Stimulated activated CD8-positive, alpha-beta memory T cell treated with anti-CD3 and anti-CD28 coated beads, Interleukin-15, amount 100 ng/mL, for 4 hours (primary cell): ENCODE measurements at places on chromosomes 4 and X.

- no peak for DNase-seq
Observed at GRCh38 chr4:169239221-169239905, 31.4 kb downstream of the SH3RF1 start.

DNA sequence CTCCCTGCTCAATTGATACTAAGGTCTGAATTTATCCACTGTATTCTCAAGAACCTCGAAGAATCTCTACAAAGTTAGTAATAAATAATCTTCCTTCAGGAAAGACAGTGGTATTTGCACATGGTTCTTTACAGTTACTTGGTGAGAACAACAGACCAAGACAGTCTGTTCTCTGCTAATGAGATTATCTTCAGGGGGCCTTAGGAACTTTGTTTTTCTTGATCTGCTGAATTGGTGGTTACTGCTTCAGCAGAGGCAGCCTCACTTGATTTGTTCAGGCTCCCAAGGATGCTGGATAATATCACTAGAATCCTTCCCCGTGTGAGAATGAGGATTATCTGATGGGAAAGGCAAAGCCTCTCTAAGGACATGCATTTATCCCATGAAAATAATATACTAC is 64.8 kb downstream of the CBR4 start:
- DNase-seq = no peak

DNA sequence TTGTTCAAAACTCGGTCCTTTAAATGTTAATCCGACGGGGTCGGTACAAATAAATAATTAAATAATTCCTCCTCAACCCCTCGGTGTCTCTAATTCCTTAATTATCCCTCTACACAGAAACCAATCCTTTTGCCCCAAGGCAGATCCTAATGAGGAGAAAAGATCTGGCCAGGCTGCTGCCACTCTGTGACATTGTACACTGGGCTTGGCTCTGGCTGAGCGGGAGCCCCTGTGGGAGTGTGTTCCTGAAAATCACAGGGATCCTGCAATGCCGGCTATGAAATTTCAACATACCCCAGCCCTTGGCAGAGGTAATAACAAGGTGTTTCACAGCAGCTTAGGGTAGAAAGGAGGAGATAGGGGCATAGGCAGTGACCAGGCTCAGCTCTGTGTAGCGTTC is 96.0 kb downstream of the DHRSX start:
- no peak for DNase-seq

GRCh38 chrX:86023811-86024210 is 23.5 kb downstream of the CHM start:
- DNase-seq = no peak

GRCh38 chr4:41517747-41518146 is 20.2 kb upstream of the LIMCH1 start:
- DNase-seq = no peak

DNA sequence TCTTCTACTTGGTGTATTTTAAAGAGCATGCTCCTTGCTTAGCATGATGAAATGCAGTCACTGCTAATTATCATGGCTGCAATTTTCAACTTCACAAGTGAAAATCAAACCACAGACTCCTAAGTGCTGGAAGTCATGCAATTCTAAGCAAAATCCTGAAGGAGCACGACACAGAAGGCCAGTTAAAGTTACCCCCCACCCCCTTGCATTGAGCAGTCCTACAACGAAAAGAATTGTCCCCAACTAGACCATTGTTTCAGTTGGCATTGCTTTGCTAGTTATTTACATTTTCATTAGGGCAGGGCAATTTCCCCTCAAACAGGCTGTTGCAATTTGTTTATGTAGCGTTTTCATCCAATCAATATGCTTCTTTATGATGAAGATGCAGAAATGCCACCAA is 321.2 kb downstream of the PCDH7 start:
- DNase-seq = no peak
